Common myeloid progenitor, CD34-positive (primary cell): ENCODE measurements at places on chromosomes 16 and 17.

DNA sequence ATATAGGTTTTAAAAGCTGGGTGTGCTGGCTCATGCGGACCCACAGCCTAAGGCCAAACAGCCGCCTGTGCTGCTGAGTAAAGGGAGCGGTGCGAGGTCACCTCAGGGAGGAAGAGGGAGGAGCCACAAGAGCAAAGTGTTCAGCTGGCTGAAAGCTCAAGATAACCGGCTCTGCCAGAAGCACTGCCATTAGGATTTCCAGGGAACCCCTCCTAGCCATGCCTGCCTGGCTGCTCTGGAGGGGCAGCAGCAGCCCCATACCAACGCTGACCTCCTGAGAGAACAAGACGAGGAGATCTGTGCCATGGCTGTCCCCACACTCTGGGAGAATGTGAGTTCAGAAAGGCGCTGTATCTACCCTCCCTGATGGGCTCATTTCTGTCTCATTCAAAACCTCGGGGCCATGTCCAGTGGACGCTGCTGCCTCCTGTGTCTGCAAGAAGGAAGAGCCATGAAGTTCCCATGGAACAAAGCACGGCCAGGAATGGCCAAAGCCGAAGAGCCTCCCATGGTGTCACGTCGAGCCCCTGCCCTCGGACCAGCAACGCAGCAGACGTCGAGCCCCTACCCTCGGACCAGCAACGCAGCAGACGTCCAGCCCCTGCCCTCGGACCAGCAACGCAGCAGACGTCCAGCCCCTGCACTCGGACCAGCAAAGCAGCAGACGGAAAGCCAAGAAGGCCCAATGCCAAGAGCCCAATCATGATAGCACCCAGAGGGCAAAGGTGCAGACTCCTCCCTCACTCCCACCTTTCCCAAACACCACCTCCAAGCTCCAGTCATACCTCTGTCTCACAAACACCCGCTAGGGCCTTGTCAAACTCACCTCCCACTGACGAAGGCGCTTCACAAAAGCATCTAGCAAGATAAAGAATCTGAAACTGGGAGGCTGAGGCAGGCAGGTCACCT is 107.0 kb downstream of the ANKRD11 start:
- DNase-seq = peak; percentile 78

DNA sequence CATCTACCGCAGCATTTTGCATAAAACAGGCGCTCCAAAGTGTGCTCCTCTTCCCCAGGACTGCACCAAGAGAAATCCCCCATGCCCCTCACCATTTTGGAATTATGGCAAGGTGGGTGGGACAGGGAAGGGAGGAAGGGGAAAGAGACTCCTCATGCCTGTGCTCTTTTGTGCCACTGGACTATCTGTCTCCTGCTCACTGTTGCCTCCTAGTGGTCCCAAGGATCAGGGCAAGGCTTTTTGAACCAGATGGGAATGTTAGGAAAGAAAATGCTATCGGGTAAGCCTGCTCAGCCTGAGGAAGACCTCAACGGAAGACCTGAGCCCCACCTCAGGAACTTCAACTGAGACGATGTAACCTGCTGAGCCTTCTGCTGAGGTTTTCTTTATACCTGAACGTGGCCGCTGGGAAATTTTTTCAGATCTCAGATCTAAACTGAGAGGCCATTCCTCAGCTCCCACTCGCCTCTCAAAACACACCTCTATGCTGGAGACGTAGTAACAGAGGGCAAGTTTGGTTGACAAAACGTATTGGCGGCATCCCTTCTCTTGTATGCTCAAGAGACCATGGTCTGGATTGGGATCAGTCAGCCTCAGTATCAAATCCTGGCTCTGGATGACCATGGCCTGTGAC is 58.3 kb downstream of the SPACA3 start:
- DNase-seq = peak; percentile 36

DNA sequence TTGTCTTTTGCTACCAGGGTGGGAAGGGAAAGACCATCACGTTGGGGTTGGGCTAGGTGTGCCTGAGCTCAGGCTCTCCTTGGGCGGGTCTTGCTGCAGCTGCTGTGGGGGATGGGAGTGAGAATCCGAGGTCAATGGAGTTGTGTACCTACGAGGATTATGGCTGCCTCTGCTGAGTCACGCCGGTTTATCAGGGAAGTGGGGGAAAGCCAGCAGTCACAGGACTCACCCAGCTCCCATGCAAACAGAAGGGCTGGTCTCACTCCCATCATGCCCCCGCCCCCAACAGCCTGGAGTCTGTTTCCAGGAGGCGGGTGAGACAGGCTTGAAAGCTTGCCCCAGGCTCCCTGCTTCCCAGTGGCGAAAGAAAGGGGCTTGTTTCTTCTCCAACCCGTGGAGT is 1259.0 kb upstream of the GOT2 start:
- no peak for DNase-seq

DNA sequence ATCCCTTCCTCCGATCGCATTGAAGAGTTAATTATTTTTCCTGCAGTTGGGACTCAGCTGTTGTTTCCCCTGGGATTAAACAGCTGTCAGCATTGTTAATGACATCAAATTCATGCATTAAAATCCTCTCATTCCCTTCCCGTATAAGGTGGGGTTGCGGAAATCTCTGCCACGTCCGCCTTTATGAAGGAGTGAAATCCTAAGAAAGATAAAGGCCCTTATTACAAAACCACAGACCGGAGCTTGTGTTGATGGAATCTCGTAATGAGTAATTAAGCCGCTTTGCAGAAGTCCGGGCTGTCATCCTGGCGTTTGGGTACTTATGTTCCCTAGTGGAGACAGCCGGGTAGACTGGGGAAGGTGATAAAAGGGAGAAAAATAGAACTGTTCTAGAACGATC is 627.6 kb downstream of the MAF start:
- DNase-seq = no peak

DNA sequence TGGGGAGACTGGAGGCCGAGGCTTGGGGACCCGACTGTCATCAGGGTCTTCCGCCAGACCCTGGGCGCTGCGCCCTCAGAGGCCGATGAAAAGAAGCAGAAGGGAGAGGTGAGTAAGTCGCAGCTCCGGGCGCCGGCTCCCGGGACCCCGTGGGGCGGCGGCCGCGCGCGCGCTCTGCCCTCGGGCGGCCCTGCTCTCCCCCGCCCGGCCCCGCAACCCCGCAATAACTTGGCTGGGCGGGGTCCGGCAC is 392 bp upstream of the ABHD15 start:
- DNase-seq = no peak

DNA sequence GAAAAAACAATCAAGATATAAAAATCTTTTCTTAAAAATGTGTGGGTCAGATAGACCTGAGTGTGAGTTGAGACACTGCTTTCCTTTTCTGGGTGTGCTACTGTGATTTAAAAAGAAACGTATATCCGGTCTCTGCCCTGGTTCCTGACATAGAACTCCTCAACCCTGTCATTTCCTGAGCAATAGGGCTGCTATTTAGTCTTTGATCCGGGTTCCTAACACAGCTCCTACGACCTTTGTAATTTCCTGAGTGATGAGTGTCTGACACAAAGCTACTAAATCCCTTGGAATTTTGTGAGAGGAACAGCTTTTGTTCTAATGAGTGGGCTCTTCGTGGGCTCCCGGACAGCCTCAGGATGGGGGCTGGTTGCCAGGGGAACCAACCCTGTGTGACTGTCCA is 93.9 kb upstream of the FA2H start:
- no peak for DNase-seq

DNA sequence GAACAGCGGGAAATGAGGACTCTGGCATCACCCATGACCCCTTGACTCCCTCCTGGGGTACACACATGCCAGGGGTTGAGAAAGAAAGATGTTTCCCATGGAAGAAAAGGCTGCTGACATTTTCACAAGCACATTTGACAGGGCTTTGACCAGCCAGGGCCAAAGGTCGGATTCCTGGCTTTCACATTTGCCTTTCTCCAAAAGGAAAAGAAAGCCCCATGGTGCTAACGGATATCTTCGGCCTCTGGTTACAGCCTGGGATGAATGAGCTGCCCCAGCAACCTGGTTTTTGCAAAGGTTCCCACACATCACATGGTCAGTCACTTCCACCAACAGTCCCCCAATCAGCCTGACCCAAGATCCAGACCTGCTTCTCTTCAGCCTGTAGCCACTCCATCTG is 478.2 kb upstream of the CDH11 start:
- DNase-seq = no peak

GRCh38 chr16:73161977-73162376 is 114.0 kb upstream of the ZFHX3 start:
- no peak for DNase-seq

GRCh38 chr17:40317345-40317873 is 8.4 kb downstream of the RARA start:
- peak; percentile 43 for DNase-seq

DNA sequence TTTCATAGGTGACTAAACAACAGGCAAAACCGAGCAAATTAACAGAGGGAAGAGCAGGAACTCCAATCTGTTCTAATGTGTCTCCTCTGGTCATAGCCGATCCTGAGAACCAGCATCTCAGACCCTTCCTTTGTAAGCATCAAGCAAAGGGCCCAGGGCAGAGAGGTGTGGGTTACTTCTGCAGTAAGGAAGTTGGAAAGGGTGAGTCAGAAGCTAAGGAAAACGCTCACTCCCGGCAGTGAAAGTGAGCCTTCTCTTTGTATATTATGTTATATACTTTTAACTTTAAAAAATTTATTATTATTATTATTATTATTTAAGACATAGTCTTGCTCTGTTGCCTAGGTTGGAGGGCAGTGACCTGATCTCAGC is 77.7 kb downstream of the MRM3 start:
- DNase-seq = no peak

- DNase-seq = peak; percentile 96
These were observed 7.8 kb downstream of the SUPT4H1 start for GRCh38 chr17:58344047-58344790.

- no peak for DNase-seq
These were observed 565 bp upstream of the XAF1 start for GRCh38 chr17:6755281-6755680.

GRCh38 chr17:45227101-45227925 is 5.6 kb downstream of the FMNL1 start:
- peak; percentile 50 for DNase-seq

DNA sequence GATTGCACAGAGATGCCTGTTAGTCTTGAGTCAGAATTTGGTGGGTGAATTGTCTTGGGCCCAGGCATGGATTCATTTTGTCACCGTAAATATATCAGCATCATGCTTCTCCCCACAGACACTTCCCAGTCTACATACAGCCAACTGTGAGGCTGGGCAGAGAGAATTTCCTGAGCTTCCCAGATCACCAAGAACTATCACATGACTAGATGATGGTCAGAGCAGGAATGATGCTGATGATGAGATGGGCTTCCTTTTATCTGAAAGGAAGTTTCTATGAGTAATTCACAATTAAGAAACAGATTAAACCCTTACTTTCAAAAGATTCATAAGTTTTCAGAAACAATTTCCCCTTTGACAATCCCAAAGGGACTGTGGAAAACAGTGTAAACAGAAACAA is 323 bp upstream of the KRTAP9-9 start:
- DNase-seq = no peak
